ENCODE measurements at places on chromosomes 12 and 14.

DNA sequence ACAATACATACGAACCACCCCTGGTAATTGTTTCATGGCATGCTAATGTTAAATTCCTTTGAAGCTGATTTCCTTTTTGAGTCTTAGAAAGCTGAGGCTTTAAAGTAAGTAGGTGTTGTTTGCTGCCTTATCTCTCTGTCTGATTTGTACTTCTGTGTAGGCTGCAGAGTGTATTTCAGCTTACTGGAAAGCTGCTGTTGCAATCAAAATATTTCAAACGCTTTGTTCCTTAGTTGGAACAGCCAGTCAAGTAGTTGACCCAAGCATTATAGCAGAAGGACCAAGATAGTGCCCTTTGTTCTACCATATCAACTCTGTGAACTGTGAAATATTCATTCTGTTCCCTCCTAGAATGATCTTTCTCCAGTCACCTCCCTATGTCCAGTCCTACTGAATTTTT is 3.1 kb downstream of the PKP2 start:
- DNase-seq, result no peak

DNA sequence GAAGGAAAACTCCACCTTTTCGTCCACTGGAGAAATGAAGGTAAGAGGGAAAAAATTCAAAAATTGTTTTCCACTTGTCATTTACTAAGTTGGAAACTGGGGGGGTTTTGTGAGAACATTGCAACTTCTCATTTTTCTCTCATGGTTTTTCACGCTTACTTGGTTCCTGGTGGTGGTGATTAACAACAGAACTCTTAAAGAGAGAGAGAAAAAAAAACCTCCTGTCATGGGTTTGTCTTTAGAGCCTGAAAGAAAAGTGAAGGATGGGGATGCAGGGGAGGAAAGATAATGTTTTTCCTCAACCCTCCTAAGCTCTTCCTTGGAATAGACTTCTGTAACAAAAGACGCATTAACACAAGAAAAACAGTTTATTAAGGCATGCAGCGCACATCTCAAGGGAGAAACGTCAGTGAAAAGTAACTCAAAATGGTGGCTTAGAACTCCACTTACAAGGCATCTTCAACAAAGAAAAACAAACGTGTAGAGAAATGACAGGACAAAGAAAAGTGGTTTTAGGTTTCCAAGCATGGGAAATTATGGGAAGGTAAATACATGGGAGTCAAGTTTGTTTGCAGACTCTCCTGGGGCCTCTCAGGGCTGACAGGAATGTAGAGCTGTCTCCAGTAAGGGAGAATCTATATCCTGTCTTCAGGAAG is 81.9 kb upstream of the ATF7IP start:
- peak; percentile 33 for DNase-seq

- no peak for DNase-seq
These were observed 171.3 kb downstream of the TTC7B start for GRCh38 chr14:90644882-90645281.

GRCh38 chr12:17918013-17918412 is 172.0 kb downstream of the RERGL start:
- DNase-seq, result no peak

DNA sequence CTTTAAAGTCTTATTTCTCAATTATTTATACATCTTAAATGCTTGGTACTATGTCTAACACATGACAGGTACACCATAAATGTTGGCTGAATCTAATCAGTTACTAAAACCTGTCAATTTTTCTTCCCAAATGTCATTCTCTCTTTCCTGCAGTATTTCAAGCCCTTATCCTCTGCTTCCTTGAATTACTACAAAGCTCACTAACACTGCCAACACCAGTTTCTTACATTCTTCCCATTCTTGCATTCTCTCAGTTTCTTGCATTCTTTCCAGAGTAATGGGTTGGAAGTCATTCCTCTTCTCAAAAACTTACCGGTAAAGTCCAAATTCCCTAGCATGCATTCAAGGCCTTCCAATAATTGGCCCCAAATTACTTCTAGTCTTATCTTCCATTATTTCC is 9.6 kb upstream of the SMARCC2 start:
- DNase-seq, result no peak

- no peak for DNase-seq
These were observed 25.3 kb downstream of the MYBPC1 start for GRCh38 chr12:101619858-101620761.

DNA sequence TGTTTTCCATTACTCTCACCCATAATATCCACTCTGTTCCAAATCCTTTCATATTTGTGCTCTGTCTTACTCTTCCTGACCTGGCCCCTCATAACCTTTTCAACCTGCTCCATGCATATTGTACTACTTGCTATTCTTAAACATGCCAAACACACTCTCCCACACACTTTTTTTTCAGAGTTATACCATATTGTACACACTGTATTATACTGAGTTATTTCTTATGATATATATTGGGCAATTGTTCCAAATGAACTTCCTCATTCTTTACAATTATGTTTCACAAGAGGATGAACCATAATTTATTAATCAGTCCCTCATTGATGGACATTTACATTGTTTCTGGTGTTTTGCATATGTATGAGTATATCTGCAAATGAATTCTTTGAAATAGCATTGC is 18.5 kb downstream of the ATL1 start:
- no peak for DNase-seq

DNA sequence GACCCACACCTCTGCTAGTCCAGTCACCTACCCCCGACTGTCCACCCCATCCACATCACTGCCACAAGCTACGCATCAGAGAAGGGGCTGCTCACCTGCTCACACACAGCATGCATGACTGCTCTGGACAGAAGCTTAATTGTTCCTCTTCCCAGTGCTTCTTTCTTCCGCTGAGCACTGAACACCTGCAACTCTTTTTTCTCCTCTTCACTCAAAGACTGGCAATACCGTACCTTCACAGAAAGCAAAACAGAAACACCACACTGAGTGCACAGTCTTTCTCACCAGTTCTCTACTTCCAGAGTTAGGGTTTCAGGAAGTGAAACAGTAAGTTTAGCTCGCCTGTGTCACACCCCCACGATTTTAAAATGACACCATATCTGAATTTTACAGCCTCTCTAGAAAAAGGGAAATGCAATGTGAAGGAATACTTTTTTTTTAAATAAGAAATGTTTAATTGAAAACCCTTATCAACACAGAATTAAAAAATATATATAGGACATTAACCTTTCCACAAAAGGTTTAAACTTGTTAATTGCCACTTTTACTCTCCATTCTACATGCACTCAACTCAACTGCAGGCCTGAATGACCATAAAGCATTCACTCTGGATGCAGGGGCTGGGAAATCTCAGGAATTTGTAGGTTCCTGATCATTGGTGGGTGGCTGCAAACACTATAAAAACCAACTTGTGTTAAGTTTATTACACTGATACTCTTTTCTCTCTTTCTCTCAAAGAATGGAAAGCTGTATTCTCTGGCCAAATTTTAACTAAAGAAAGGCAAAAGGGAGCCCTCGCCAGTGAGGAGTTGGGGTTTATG is 120.0 kb downstream of the PRICKLE1 start:
- no peak for DNase-seq

All from NCI-H1092 (cell line).